ENCODE measurements at places on chromosomes 7 and 10.

GRCh38 chr10:95245425-95246055 is 45.3 kb downstream of the PDLIM1 start:
- DNase-seq = no peak

DNA sequence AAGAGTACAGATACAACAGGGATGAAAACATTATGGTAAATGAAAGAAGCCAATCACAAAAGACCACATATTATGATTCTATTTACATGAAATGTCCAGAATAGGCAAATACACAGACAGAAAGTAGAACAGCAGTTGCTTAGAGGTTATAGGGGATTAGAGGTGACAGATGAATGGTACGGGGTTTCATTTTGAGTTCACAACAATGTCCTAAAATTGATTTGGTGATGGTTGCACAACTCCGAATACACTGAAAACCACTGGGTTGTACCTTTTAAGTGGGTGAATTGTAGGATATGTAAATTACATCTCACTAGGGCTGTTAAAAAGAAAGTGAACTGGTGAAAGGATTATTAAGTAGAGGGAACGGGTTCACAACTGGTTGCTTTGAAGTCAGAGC is 76.3 kb upstream of the MRLN start:
- no peak for DNase-seq

DNA sequence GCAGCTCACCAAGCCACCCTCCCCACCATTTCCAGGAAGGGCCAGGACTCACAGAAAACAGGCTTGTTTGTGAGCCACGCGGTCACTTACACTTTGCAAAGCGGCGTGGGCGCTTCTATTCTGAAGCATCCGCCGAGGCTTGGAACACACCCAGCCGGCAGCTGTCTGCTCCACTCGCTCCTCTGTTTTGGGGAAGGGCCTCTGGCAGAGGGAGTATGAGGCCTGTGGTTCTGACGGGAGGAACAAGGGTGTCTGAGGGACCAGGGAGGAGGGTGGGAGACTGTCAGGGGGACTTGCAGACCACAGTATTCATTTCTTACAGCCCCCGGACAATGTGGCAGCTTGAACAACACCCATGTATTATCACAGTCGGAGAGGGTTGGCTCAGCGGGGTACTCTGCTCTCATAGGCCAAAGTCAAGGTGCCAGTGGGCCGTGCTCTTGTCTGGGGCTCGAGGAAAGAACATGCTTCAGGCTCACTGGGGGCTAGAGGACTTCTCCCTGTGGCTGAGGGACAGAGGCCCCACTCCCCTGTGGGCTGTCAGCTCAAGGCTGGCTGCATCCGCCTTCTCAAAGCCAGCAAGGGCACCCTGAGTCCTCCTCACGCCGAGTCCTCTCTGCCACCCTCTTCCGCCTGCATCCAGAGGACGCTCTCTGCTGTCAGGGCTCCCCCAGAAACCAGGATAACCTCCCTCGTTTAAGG is 60.4 kb upstream of the FAM20C start:
- DNase-seq = no peak

GRCh38 chr7:84812021-84812420 is 374.8 kb downstream of the SEMA3D start:
- DNase-seq = no peak

DNA sequence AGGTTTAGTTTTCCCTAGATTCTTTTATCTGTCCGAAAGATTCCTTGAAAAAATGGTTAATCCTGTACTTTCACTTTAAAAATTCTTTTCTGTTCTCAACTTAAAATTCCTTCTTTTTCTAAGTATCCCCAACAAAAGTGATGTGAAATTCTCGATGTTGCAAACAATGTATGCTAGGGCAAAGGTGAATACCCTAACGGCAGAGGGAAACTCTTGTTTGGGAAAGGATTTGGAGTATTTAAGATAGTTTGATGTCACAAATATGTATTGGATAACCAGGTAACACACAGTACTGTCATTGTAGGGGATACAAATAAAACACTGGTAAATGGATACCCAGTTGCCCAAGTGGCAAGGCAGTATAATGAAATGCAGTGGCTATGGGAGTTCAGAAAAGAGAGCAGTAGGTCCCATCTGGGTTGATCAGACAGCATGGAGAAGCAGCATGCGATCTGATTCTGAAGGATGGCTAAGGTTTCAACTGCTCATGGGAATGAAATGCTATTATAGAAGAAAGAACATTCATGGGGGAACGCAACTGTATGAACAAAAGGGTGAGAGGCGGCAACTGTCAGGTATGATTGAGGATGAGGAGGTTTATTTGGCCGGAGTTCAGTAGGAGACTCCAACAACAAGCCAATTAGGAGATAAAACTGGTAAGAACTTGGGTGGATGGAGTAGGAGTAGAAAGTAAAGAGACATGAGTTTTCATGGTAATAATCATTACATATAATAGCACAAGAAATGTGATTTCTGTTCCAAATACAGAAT is 3.2 kb upstream of the EPC1 start:
- DNase-seq = no peak

DNA sequence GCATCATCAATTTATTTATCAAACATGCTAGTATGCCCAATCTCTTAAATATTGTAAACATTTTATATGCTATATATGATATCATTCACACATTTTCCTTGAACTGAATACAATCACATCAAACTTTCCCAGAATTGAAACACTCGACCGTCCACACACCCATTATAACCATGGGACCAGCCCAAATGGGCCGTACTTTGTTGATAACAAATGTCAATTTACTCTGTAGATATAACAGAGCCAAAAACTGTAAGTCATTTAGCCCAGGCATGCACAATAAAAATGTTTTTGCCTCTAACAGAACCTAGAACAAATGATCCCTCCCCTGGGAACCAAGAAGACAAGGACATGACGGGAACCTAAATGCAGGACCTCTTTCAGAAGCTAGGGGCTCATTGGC is 683 bp upstream of the ANKRD22 start:
- no peak for DNase-seq

DNA sequence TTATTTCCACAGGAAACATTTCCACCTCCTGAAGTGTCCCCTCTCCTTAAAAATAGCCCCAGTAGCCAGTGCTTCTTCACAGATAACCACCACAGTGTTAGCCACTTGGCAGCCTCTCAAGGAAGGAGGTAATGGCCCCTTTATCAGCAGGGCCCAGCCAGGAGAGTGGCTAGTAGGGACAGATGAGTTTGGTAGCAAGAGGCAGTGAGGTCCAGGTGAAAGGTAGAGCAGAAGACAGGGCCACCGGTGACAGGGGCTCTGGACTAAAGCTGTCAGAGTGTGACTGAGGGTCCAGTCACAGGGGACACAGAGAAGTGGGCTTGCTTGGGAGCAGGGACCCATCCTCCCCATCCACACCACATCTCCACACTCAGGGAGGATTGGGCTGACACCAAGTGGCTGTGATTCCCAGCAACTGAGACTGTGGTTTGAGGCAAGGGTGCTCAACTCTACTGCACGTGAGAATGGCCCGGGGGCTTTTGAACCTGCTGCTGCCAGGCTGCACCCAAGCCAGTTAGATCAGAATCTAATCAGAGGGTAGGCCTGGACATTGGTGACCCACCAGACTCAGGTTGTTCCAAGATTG is 52.2 kb downstream of the C10orf120 start:
- no peak for DNase-seq

- no peak for DNase-seq
Observed at GRCh38 chr7:105810556-105810955, 65.8 kb downstream of the ATXN7L1 start.

DNA sequence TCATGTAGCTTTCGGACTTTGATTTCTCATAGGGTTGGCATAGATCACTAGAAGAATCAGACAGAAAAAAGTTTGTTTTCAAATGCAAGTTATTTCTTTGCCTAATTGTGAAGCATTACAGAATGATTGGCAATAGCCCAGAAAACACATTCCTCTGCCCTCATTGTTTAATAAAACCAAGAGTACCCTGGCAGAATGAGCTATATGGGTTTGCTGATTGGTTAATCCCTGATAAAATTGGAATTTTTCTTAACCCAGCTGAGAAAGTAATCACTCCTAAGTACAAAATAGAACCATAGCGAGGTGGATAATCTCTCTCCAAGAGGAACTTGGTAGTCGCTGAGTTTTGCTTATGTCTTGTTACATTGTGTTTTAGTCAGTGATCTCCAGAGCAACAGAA is 30.9 kb upstream of the CREB5 start:
- no peak for DNase-seq

DNA sequence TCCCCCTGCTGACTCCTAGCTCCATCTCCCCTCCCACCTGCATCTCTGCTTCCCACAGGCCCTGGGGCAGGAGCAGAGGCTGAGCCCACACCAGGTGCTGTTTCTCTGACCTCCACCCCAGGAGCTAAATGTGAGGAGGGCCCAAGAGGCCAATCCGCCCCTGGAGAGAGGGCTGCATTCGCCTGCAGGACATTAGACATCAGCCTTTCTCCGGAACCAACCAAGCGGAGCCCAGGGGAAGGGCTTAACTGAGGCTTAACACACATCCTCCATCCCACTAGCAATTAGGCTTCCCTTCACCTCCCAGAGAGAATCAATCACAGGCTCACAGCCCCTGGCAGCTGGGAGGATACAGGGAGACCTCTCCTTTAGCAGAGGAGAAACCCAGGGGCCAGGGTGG is 50.5 kb downstream of the SH3PXD2A start:
- no peak for DNase-seq

GRCh38 chr10:74855439-74855838 is 29.0 kb downstream of the KAT6B start:
- DNase-seq = no peak

GRCh38 chr7:157291404-157292080 is 45.3 kb upstream of the DNAJB6 start:
- DNase-seq = no peak

GRCh38 chr10:49598164-49598856 is 11.8 kb upstream of the SLC18A3 start:
- DNase-seq = no peak

- no peak for DNase-seq
Observed at GRCh38 chr7:80618096-80618495, 20.3 kb upstream of the CD36 start.

GRCh38 chr10:49113741-49114141 is 1.6 kb downstream of the VSTM4 start:
- DNase-seq = peak; percentile 13

GRCh38 chr10:29158066-29158465 is 130.8 kb upstream of the LYZL1 start:
- no peak for DNase-seq

- no peak for DNase-seq
Observed at GRCh38 chr7:1541431-1542162, 11.1 kb downstream of the MAFK start.

- no peak for DNase-seq
Observed at GRCh38 chr7:7180725-7181449, 1.5 kb upstream of the C1GALT1 start.

DNA sequence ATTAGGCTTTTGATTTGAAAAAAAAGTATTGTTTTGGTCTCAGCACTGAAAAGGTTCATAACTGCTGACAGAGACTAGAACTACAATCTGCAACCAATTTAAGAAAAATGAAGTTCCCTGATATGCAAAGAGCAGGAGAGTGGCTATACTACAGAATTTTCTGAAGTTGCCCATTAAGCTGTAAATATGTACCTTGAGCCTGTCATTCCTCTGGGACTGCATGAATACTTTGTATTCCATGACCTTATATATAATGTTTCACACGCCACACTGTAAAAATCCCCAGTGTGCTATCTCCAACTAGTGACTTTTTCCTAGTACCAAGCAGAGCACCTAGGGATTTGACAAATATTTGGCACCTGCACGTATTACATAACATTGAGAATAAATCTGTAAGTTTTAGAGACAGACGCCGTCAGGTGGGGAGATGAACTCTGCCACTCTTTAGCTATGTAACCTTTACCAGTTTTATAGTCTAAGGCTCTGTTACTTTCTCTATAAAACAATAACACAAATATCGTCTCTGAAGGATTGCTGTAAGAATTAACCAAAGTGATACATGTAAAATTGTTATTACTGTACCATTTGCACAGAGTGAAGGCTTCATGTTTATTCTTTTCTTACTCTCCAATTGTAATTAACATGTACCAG is 235.4 kb downstream of the MAGI2 start:
- no peak for DNase-seq

DNA sequence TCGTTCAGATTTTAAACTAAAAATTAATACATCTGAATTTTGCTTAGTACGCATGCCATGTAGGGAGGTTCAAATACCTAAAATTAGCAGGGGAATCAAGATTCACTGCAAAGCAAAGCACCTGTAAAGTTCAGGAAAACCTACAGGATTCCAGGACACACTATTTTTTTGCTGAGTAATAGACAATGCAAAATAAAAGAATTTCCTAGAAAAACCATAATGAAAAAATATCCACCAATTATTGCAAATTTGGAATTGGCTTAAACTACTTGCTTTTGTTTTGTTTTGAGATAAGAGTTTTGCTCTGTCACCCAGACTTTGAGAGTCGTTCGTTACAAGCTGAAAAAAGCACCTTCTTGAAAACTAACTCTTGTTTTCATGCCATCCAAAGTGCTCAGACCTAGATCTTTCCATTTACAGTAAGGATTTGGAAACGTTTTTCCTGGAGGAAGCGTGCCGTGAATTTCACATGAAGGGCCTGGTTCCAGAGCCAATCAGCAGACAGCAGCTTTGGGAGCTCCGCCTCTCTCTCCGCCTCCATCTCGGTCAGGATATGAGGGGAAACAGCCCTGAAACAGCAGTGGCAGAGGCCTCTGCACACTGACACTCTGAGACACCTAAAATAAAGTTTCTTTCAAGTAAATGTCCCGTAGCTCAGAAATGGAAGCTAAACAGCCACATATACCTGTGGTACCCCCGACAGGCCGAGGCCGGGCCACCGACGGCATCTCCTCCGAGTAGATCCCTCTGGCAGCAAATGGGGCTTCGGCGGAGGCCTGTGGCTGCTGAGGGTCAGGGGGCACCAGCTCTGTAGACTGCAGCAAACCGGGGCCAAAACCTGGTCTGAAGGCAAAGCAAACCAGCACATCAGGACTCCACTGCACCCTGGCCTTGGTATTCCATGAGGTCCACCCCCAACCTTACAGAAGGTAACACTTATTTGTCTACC is 45.9 kb upstream of the ATP6V0A4 start:
- DNase-seq = no peak

DNA sequence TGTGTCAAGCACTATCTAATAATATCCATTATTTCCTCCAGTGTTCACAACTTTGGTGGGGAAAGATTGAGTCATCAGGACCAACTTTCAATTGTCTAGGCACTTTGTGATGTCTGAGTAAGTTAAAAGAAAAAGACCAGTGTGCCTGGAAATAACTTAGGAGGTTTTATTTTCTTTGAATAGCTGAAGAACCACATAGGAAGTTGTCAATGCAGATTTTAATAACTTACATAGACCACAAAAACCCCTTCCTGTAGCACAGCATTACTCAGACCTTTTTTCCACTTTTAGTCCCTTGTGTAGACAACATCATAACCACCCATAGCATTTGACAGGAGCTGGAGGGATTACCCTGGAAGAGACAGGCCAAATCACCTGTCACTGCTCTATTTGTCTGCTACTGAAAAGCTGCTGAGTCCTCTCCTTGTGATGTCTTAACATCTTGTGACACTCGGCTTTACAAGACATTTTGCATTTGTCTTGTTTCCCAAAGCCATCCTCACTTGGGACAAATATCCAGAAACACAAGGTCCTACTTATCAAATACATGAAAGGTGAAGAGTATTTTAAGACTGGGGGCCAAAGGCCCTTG is 241.5 kb upstream of the PTER start:
- peak; percentile 14 for DNase-seq

- peak; percentile 84 for DNase-seq
Observed at GRCh38 chr7:102860351-102860811, 52.4 kb upstream of the LRRC17 start.

- no peak for DNase-seq
Observed at GRCh38 chr10:96495544-96495943, 18.2 kb downstream of the TLL2 start.
